CD4-positive, alpha-beta T cell treated with Interleukin-17A for 1 hour (primary cell): ENCODE measurements at places on chromosomes 1 and 21.

DNA sequence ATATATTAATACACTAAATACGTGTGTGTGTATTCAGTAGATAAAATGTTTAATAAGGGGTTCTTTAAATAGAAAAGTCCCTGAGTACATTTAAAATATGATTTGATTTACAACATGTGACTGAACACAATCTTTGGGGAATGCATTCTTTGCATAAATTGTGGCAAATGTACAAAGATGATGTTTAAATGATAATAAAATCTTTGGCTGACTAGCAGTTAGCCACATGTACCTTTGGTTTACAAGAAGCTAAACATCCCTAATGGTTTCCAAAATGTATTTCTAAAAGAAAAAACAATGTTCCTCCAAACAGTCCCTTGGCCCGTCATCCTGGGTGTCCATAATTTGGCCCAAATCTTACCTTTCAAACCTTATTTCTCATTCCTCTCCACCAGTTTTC is 106.4 kb upstream of the MARK1 start:
- no peak for DNase-seq

DNA sequence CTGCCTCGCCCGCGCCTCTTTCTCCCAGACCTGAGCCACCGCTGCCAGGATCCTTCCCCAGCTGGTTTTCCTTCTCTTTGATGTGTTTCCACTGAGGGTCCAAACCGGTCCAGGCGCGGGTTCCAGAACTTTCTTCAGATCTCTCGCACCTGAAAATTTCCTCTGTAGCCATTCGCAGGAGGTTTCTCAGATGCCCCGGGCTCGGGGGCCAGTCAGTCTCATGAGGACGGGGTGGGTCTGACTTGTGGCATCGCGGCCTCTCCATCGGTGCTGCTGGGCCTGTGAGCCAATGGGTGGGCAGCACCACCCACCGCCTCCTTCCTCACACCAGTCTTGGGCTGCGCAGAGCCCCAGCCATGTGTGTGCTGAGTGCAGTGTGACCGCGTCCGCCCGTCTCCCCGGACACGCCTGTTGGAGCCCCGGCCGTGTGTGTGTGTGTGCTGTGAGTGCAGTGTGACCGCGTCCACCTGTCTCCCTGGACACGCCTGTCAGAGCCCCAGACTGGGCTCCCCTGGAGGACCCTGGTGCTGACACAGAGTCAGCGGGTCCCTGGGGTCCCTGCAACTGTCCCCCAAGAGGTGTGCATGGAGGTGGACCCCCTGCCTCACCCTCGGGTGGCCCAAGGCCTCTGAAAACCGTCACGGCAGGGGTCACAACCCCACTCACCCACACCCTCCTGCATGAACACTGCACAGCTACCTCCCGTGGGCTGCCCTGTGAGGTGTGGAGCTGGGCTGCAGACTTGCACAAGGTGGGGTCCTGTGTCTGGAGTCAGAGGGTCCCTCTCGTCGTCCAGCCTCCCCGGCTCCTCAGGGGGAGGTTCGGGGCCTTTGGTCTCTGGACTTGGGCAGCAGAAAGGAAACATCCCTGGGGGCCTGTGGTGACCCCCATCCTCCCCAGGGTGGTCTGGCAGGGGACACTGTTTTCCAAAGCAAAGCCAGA is 20.2 kb downstream of the COL18A1 start:
- DNase-seq = no peak

DNA sequence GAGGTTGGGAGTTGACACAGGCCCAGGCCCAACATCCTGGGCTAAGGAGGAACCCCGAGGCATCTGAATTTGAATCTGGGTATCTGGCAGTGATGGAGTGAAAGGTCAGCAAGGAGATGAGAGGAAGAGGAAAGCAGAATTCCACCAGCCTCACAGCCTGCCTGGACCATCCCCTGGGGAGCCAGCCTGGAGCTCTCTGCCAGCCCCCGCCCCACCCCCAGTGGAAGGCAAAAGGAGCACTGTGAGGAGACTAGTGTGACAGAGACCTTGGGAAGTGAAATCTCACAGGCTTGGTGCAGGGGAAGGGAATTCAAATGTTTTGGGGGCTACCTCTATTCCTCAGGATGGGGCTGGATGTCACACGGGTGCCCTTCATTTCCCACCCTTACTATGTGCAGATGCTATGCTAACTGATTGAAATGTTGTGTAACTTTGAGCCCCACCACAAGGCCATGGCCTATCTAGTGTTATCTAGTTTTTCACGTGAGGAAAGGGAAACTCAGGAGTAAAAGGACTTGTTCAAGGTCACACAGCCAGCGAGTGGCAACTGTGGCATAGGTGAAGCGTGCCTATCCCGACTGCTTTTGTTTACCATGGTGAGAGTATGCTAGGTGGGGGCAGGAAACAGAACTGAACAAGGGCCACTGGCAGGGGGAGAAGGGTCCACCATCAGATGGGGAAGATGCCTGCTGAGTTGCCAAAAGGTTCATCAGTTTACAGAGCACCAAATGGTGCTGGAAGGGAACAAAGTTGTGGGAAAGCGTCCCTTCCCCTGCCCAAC is 29.8 kb downstream of the AHDC1 start:
- no peak for DNase-seq

GRCh38 chr1:209659909-209660308 is 7.7 kb upstream of the LAMB3 start:
- peak; percentile 28 for DNase-seq

DNA sequence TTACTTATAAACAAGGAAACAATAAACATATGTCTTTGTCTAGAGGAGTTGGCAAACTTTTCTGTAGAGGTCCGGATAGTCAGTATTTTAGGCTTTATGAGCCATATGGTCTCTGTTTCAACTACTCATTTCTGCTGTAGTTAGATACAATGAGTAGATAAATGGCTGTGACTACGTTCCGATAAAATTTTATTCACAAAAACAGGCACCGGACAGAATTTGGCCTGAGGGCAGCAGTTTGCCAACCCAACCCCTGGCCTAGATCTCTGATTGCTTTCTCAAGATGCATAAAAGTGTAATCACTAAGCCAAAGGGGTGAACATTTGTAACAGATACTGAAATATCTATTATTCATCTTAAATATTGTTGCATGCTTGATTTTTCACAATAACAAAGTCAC is 123.1 kb upstream of the ESRRG start:
- DNase-seq = no peak

GRCh38 chr1:162571696-162572095 is 10.2 kb downstream of the UAP1 start:
- DNase-seq = no peak

- DNase-seq = peak; percentile 58
These were observed 21.9 kb upstream of the IVNS1ABP start for GRCh38 chr1:185338719-185339622.

DNA sequence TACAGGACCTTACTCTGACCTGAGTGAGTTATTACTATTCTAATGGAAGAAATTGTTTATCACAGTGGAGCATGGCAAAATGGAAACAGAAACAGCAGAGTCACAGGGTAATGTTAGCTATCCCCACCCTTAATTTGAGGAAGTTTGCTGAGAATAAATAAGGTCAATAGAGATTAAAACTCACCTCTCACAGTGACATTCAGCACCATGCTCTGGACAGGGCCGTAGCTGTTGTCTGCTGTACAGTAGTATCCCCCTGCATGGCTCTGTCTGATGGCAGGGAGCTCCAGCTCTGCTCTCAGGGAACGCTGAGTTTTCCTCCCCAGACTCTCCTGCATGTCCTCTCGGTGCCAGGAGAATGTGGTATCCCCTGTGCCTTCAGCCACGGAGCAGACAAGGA is 11.9 kb downstream of the FCRL4 start:
- no peak for DNase-seq

DNA sequence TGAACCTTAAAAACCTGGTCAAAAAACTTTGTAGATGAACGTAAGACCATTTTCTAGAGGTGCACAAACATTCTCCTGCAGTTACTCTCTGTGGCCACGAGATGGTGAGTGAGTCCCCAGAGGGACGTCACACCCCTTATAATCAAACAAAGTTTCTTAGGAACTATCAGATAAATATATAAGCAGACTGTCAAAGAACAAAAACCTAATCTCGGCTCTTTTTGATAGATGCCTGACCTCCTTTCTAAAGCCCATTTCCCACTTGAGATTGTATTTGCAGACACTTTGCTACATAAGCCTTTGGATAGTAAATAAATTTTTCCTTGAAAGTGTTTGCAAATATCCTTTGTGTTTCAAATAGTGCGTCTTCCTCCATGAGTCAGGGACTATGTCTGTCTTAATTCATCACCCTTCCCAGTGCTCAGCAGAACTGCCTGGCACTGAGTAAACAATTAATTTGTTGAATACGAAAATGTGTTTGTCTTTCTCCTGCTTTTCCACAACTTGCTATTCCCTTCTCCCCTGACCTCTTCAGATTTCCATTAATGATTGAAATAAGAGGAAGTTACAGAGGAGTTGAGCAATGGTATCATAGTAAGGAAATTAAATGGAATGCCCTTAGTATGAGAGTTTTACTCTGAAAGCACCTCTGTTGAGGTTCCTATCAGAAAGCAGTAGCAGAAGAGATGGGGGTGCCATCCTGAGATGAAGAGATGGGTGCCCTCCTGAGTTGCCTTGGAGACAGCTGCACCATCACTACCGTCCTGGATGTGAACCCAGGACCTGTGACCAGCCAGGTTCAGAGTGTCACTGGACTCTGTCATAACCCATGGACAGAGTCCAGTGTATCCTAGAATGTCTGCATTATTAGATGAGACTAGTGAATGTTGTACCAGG is 57.8 kb upstream of the RAVER2 start:
- DNase-seq = peak; percentile 46

DNA sequence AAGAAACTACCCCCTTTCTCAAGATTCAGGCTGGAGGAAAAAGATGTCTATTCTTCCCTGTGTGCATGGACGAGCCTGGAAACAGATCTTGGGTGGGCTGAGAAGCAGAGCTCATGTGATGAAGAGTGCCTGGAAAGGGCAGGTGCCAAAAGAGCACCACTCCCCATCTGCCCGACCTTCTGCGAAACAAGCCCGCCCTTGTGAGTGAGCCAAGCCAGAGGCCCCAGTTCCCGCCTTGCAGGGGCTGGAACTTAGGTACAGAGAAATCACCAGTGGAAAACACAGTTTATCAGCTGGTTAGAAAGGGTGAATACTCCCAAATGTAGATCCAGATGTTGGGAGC is 26.7 kb upstream of the A3GALT2 start:
- DNase-seq = no peak

GRCh38 chr21:15425049-15425448 is 304.7 kb upstream of the USP25 start:
- no peak for DNase-seq

- no peak for DNase-seq
These were observed 480.0 kb upstream of the USP24 start for GRCh38 chr1:55695151-55695550.

- peak; percentile 66 for DNase-seq
These were observed 115.5 kb upstream of the IRF2BP2 start for GRCh38 chr1:234725177-234726132.

DNA sequence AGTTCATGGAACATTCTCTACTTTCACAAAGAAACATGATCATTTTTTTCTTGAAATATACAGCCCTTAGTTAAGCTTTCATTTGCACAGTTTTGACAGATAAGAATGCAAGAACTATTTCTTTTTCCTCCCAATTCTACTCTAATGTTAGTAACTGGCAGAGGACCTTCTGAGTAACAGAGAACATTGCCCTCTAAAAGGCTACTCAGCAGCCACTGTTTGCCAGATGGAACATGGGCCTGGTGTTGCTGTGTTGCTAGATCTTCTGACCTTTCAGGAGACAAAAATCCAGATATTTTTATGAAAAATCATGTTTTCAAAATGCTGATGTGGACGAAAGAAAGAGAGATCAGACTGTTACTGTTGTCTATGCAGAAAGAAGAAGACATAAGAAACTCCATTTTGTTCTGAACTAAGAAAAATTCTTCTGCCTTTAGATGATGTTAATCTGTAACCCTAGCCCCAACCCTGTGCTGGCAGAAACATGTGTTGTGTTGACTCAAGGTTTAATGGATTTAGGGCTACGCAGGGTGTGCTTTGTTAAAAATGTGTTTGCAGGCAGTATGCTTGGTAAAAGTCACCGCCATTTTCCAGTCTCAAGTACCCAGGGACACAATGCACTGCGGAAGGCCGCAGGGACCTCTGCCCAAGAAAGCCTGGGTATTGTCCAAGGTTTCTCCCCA is 2.9 kb upstream of the PRDX6 start:
- DNase-seq = no peak

GRCh38 chr1:115437196-115437595 is 99.1 kb upstream of the NGF start:
- no peak for DNase-seq

DNA sequence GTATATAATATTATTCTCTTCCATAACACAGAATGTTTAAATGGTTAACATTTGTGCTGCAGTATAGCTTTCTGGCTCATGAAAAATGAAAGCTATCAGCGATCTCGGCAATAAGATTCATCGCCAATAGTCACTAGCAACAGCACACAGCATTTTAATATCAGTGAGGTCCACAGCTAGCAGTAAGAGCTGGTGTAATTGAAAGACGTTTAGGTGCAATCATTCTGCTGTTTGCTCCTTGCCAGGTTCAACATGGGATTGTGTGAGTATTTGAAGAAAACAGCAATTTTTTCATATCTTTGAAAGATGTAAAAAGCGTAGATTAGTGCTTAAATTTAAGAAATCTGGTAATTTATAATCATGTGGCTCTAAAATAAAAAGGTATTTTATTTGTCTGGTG is 20.1 kb downstream of the PRKACB start:
- DNase-seq = no peak

DNA sequence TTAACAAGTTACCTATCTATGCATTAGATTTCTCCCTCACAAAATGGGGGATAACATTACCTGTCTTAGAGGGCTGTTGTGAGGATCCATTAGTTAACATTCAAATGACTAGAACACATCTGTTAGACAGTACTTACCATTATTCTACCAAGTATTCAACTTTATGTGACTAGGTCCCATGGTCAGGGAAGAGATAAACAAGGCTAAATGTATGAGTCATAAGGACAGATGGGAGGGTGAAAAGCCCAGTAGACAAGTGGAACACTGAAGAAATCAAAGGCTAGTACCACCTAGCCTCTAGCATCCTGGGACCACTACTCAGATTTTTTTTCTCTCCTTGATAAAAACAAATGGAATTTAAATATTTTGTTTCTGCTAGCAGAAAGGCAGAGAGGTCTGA is 9.0 kb upstream of the VHLL start:
- no peak for DNase-seq

DNA sequence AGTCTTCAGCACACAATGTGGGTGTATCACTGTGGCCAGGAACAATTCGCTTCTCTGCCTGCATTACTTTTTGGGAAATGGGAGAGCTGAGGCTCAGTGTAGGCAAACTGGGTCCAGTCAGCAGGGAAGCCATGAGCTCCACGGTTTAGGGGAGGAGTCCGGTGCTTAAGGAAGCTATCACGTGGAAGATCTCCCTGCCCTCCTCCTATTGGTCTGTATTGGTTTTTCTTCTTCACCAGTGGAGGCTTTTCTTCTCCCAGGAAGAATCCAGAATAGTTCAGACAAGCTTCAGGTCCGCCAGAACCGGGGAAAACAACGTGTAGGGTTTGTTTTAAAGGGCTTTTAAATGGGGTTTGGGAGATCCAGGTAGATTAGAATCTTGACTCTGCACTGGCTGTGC is 156.2 kb upstream of the CAMK1G start:
- DNase-seq = no peak

DNA sequence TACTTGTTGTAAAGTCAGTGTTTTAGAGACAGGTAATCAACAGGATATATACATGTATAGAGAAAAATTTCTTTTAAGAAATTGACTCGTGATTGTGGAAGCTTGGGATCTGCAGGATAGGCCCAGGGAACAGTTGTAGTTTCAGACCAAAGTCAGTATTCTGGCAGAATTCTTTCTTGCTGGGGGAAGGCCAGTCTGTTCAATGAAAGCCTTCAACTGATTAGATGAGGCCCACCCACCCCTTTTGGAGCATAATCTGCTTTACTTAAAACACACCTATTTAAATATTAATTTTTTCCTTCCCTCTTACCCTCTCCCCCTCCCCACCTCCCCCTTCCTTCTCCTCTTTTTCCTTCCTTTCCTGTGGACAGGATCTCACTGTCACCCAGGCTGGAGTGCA is 48.0 kb downstream of the FNBP1L start:
- DNase-seq = no peak
